ENCODE measurements at places on chromosomes 6 and 20.

DNA sequence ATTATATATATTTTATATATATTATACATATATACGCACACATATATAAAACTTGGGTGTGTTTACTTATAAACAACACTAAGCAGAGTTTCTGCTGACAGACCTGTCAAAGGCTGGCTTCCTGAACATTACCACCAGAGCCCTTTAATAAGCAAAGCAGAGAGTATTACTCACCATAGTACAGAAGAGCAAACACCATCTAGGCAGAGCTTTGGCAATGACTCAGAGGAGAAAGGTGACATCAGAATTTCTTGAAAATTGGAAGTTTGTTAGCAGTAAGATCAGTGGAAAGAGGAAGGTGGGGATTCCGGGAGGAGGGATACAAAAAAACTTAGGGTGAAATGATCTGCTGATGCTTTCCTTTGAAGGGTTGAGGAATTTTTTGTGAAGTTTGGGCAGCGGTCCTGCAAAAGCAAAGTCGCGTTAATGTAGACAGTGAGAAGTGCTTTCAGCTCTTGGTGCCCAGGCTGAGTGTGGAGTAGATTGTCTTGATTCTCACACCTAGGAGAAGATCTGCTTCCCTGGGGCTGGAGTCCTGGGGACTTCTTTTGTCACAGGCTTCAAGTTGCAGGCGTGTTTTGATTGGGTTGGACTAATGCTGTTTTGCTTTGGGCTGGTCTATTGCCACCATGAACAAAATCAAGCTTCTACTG is 109.6 kb upstream of the BACH2 start:
- H3K4me3 ChIP-seq, result no peak overlapping the region
- no peaks in the 10 kb centered on the region for H3K4me1 ChIP-seq
- DNase-seq, result no peak
- H3K27ac ChIP-seq, result no peak overlapping the region

GRCh38 chr20:8183526-8183925 is 51.5 kb downstream of the PLCB1 start:
- no peaks in the 10 kb centered on the region for H3K27me3 ChIP-seq
- no peak for DNase-seq
- H3K4me1 ChIP-seq, result no peaks in the 10 kb centered on the region
- H3K4me3 ChIP-seq, result no peak overlapping the region

GRCh38 chr20:56755201-56755600 is 126.1 kb downstream of the TFAP2C start:
- no peaks in the 10 kb centered on the region for H3K27me3 ChIP-seq
- H3K27ac ChIP-seq, result no peak overlapping the region
- H3K4me3 ChIP-seq, result no peak overlapping the region
- DNase-seq, result no peak
- H3K36me3 ChIP-seq, result no peaks in the 10 kb centered on the region

GRCh38 chr6:53587291-53587690 is 42.4 kb upstream of the GCLC start:
- no peaks in the 10 kb centered on the region for H3K4me1 ChIP-seq
- no peaks in the 10 kb centered on the region for H3K27me3 ChIP-seq
- no peaks in the 10 kb centered on the region for H3K36me3 ChIP-seq
- no peak overlapping the region for H3K27ac ChIP-seq
- H3K4me3 ChIP-seq, result no peak overlapping the region
- no peak for DNase-seq

- DNase-seq, result no peak
- no peak overlapping the region for H3K4me3 ChIP-seq
- no peak overlapping the region for H3K27ac ChIP-seq
- H3K36me3 ChIP-seq, result no peaks in the 10 kb centered on the region
These were observed 2.6 kb upstream of the TRIM38 start for GRCh38 chr6:25959890-25960536.

GRCh38 chr20:58700121-58700821 is 7.7 kb downstream of the NPEPL1 start:
- no peak overlapping the region for H3K27ac ChIP-seq
- H3K4me1 ChIP-seq, result no peaks in the 10 kb centered on the region

- no peaks in the 10 kb centered on the region for H3K4me1 ChIP-seq
- H3K4me3 ChIP-seq, result no peak overlapping the region
- H3K27ac ChIP-seq, result no peak overlapping the region
- no peak for DNase-seq
- H3K27me3 ChIP-seq, result no peaks in the 10 kb centered on the region
- H3K36me3 ChIP-seq, result no peaks in the 10 kb centered on the region
These were observed 17.8 kb downstream of the SYNDIG1 start for GRCh38 chr20:24487240-24487639.

DNA sequence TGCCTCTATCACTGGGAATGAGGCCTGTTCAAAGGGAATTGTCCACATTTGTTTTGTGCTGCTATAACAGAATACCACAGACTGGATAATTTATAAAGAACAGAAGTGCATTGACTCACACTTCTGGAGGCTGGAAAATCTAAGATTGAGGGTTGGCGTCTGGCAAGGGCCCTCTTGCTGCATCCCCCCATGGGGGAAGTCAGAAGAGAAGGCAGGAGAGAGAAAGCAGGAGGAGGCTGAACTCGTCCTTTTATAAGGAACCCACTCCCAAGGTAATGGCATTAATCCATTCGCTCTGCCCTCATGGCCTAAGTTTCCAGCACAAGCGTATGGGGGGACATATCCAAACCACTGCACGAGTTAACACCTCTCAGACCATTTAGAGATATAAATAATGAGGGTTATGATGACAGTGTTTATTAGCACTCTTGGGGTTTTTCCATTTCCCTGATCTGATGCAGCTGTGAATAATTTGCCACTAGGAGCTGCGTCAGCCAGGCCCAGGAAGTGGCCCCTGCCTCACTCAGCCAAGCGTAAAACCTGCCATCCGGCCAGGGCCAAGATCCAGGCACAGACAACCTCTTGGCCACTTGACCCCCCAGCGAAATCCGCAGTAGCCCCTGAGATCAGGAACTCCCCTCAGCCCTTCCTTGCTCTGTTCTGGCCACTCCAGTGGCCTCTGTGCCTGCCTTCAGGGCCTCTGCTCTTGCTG is 14.2 kb upstream of the SLCO4A1 start:
- H3K4me1 ChIP-seq, result no peaks in the 10 kb centered on the region
- H3K4me3 ChIP-seq, result no peak overlapping the region
- H3K27me3 ChIP-seq, result no peaks in the 10 kb centered on the region
- no peaks in the 10 kb centered on the region for H3K36me3 ChIP-seq

DNA sequence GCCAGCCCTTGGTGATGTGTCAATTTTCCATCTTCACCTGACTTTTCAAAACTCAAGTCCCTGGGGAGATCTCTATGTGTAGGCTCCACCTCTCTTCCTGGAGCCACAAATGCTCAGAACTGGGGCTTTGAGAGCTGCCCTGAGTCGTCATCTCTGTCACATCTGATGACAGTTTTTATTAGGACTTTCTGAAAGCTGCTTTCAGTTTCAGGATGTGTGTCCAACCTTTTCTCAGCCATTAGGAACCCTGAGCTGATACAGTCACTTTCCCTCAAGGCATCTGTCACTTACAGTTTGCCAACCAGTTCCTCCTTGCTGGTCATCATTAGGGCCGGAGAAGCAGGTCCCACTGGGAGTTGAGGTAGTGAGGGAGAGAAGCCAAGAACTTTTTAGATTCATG is 365.9 kb upstream of the CHD6 start:
- H3K36me3 ChIP-seq, result no peaks in the 10 kb centered on the region
- no peak overlapping the region for H3K4me3 ChIP-seq
- no peaks in the 10 kb centered on the region for H3K27me3 ChIP-seq
- no peak for DNase-seq

GRCh38 chr6:45438849-45439406 is 61.2 kb upstream of the SUPT3H start:
- no peaks in the 10 kb centered on the region for H3K27me3 ChIP-seq
- no peak for DNase-seq
- H3K36me3 ChIP-seq, result no peaks in the 10 kb centered on the region
- no peaks in the 10 kb centered on the region for H3K4me1 ChIP-seq
- no peak overlapping the region for H3K27ac ChIP-seq

DNA sequence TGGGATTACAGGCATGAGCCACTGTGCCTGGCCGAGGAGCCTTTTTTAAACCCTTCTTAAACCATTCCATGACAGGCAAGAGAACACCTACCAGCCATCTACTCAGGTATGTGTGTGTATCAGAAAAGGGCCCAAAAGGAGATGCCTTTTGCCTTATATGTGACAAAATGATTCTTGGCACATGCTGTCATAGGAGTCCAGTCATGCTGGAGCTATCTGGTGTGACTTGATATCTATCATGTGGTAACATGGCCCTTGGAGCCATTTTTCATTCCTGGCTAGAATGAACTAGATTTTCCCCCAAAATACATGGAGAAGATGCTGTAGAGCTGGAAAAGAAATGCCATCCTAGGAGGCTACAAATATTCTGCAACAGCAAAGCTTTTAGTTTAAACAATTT is 129.1 kb downstream of the DST start:
- no peak overlapping the region for H3K4me3 ChIP-seq
- no peaks in the 10 kb centered on the region for H3K27me3 ChIP-seq
- no peak for DNase-seq
- H3K4me1 ChIP-seq, result no peaks in the 10 kb centered on the region

DNA sequence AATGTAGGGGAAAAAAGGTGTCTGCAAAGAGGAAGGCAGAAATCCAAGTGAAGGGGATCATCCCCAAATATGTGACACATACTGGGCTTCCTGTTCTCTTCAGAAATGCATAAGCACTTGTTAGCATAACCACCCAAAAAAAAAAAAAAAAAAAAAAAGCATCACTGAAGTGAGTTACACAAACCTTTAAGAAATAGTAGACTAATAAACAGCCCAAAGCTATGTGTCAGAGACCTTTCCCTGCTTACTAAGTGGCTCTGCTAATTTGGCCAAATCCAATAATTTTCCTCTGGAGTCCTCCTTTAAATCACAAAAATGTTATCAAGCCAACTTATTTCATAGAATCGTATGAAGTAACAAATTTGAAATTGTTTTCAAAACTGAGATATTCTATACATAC is 7.5 kb upstream of the DST start:
- H3K4me3 ChIP-seq, result no peak overlapping the region
- no peaks in the 10 kb centered on the region for H3K27me3 ChIP-seq
- H3K4me1 ChIP-seq, result no peaks in the 10 kb centered on the region
- DNase-seq, result no peak

GRCh38 chr6:4983322-4983721 is 20.5 kb downstream of the RPP40 start:
- H3K4me3 ChIP-seq, result no peak overlapping the region
- DNase-seq, result no peak
- no peaks in the 10 kb centered on the region for H3K27me3 ChIP-seq
- no peaks in the 10 kb centered on the region for H3K36me3 ChIP-seq
- no peaks in the 10 kb centered on the region for H3K4me1 ChIP-seq

DNA sequence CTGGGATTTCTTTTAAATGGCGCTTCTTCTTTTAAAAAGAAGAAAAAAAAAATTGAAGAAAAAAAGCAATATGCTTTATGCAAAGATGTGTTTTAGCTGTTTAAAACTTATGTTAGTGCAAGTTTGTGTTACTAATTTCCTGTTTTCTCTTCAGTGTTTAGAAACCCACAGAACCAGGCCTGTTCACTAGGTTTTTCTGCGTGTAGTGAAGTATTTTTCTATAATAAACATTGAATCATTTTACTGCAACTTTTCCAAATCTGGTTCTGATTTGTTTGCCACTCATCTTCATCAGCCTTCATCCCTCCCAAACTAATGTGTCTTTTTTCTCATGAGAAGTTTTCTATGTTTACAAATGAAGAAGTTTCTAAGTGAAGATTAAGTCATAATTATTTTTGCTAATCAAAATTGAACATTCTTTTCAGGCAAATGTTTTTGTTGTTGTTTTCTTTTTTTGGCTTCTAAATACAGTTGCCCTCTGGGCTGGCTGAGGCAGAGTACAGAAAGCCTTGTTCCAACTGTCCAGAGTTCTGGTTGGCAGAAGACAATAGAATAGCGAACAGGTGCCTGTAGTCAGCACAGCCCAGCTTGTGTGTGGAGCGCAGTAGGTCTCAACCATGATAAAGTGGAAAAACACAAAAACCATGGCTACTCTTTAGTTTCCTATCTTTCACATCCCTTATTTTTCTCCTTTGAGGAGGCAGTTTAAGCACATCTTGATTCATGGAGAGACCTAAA is 14.5 kb downstream of the ZNF76 start:
- no peaks in the 10 kb centered on the region for H3K4me1 ChIP-seq
- H3K27ac ChIP-seq, result no peak overlapping the region
- DNase-seq, result no peak

- H3K4me1 ChIP-seq, result no peaks in the 10 kb centered on the region
- peak; percentile 47 for DNase-seq
- H3K27ac ChIP-seq, result no peak overlapping the region
- no peaks in the 10 kb centered on the region for H3K27me3 ChIP-seq
These were observed 81.7 kb downstream of the YTHDF1 start for GRCh38 chr20:63134201-63134612.

DNA sequence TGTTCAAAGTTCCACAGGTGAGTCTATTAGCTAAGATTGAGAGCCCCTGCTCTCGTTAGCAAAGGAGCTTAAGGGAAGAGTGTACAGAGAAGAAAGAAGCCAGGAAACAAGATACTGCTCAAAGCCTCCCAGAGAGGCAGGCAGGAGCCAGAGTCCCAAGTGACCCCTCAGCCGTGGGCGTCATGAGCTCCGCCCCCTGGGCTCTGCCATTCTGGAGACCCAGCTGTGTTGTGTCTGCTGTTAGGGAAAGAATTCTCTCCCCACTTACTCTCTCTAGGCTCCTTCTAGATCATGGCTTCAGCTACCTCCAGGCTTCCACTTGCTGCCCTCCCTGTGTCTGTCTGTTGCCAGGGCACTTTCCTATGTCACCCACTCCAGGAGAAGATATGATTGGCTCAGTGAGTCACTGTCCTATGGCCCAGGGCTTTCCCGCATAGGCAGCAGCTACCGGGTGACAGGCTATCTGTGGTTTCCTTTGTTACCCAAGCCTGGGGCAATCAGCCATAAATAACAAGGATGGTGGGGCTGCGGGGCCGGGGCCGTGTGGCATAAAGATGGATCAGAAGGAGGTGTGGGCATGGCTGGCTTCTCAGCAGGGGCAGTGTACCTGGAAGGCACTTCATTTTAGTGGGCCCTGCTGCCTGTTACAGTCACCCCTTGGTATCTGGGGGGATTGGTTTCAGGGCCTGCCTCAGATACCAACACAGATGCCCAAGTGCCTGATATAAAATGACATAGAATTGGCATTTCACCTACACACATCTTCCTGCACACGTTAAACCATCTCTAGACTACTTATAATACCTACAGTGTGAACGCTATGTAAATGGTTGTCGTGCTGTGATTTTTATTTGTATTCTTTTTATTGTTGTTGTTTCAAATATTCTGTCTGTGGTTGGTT is 118.9 kb downstream of the ARMC2 start:
- no peak for DNase-seq
- no peaks in the 10 kb centered on the region for H3K27me3 ChIP-seq
- H3K4me1 ChIP-seq, result no peaks in the 10 kb centered on the region
- H3K27ac ChIP-seq, result no peak overlapping the region
- no peak overlapping the region for H3K4me3 ChIP-seq
- no peaks in the 10 kb centered on the region for H3K36me3 ChIP-seq

- H3K4me3 ChIP-seq, result no peak overlapping the region
- H3K27ac ChIP-seq, result no peak overlapping the region
- no peak for DNase-seq
- no peaks in the 10 kb centered on the region for H3K4me1 ChIP-seq
- H3K36me3 ChIP-seq, result no peaks in the 10 kb centered on the region
- no peaks in the 10 kb centered on the region for H3K27me3 ChIP-seq
These were observed 54.4 kb downstream of the SNRNP48 start for GRCh38 chr6:7644417-7644816.

Measured in right lobe of liver (tissue), 6 donors.